Ovary (tissue), 10 donors: ENCODE measurements at places on chromosomes 3 and 15. TPM values are rescaled to one million over a fixed set of nuclear protein-coding genes. Genes with fewer than 3 reads are reported as not detected.

Gene RARB
- total RNA-seq = 8.9 TPM

Gene SLC9C1
- total RNA-seq = 0.15 TPM

Gene ATP13A5
- total RNA-seq = not detected

Gene SLC28A1
- 0.48 TPM for total RNA-seq

Gene AADACL2
- total RNA-seq = not detected

Gene TRIM42
- total RNA-seq = not detected

Gene TMCO5A
- not detected for total RNA-seq

Gene CHST13
- 0.31 TPM for total RNA-seq

Gene ECE2
- not detected for total RNA-seq

Gene TEX55
- not detected for total RNA-seq

Gene RASGRF1
- total RNA-seq = 0.23 TPM

Gene MCF2L2
- total RNA-seq = 1.1 TPM

Gene C3orf70
- 3.8 TPM for total RNA-seq

Gene TMIE
- 1.5 TPM for total RNA-seq

Gene SHC4
- total RNA-seq = 0.24 TPM

- no peaks in the 10 kb centered on the region for H3K27me3 ChIP-seq
- H3K27ac ChIP-seq = no peak overlapping the region
- H3K4me1 ChIP-seq = no peaks in the 10 kb centered on the region
- no peak overlapping the region for H3K4me3 ChIP-seq
Measured at GRCh38 chr15:39030291-39031070, 465.9 kb upstream of the RASGRP1 start.

DNA sequence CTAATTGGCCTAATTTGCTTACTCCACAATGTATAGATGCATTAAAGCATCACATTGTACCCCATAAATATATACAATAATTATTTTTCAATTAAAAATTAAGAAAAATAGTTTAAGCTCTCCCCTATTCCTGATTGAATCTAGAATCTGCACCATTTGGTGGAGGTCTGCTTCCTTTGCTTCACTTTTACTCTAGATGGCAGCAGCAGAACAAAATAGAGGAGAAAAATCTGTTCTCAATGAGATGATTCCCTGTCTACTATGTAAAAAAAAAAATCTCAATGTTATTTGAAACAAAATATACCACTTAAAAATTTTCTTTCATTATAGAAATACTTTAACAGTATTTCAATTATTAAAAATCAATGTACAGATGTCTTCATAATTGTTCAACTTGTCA, 109.6 kb upstream of the FXR1 start:
- H3K4me1 ChIP-seq = no peaks in the 10 kb centered on the region
- no peak overlapping the region for H3K27ac ChIP-seq
- no peak for DNase-seq
- no peak overlapping the region for H3K4me3 ChIP-seq

- no peaks in the 10 kb centered on the region for H3K27me3 ChIP-seq
- no peak for DNase-seq
- no peaks in the 10 kb centered on the region for H3K36me3 ChIP-seq
- H3K27ac ChIP-seq = no peak overlapping the region
Measured at GRCh38 chr15:63832620-63833019, 1.1 kb downstream of the HERC1 start.

GRCh38 chr3:16697443-16698147, 92.4 kb upstream of the DAZL start:
- no peaks in the 10 kb centered on the region for H3K4me1 ChIP-seq
- no peak overlapping the region for H3K4me3 ChIP-seq
- no peaks in the 10 kb centered on the region for H3K36me3 ChIP-seq
- H3K27ac ChIP-seq = no peak overlapping the region

GRCh38 chr15:99708563-99708962, 24.7 kb downstream of the LYSMD4 start:
- no peak overlapping the region for H3K27ac ChIP-seq
- peak; percentile 73 for DNase-seq
- H3K36me3 ChIP-seq = no peaks in the 10 kb centered on the region
- H3K4me3 ChIP-seq = no peak overlapping the region
- no peaks in the 10 kb centered on the region for H3K27me3 ChIP-seq

GRCh38 chr15:80607287-80607980, 87.7 kb upstream of the ABHD17C start:
- H3K4me1 ChIP-seq = peaks cover 4% of the 10 kb centered on the region
- H3K27ac ChIP-seq = no peak overlapping the region
- H3K36me3 ChIP-seq = no peaks in the 10 kb centered on the region
- H3K4me3 ChIP-seq = no peak overlapping the region
- no peak for DNase-seq

DNA sequence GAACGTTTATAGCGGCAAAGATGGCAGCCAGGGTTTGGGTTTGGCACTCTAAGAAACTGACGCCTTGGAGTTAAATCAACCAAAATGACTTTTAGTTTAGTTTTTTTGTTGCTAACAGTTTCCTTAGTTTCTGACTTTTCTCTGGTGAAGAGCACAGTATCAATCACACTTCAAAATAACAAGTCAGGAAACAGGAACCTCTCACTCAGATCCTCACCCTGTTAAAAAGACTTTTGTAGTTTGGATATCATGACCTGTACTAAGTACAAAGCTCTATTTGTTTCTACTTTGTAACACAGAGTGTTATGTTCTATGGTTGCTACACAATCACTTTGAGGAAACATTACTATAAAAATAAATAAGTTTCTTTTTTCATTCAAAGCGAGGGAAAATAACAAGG, 51.1 kb downstream of the ATP10A start:
- no peak overlapping the region for H3K4me3 ChIP-seq
- peaks cover 2% of the 10 kb centered on the region for H3K4me1 ChIP-seq
- no peaks in the 10 kb centered on the region for H3K36me3 ChIP-seq

DNA sequence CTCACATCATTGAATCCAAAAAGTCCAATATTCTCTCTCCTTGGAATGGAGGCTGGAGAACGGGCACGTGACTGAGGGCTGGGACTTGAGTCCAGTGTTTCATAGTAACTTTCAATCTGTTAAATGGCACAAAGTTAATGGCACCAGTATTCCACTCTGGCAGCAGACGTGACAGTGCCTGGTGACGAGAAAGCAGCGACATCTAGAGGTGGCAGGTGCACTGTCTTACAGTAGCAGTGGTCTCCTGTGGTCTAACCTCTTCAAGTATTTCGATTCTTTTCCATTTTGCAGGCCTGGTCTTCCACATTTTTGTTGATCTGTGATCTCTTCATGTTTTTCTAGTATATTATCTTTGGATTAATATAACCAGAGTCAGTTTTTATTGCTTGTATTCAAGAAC, 107.1 kb downstream of the OXSM start:
- no peaks in the 10 kb centered on the region for H3K36me3 ChIP-seq
- DNase-seq = no peak
- H3K27me3 ChIP-seq = no peaks in the 10 kb centered on the region

GRCh38 chr3:144055604-144056003, 84.0 kb downstream of the DIPK2A start:
- no peak for DNase-seq
- H3K4me3 ChIP-seq = no peak overlapping the region
- H3K36me3 ChIP-seq = no peaks in the 10 kb centered on the region
- H3K4me1 ChIP-seq = no peaks in the 10 kb centered on the region

DNA sequence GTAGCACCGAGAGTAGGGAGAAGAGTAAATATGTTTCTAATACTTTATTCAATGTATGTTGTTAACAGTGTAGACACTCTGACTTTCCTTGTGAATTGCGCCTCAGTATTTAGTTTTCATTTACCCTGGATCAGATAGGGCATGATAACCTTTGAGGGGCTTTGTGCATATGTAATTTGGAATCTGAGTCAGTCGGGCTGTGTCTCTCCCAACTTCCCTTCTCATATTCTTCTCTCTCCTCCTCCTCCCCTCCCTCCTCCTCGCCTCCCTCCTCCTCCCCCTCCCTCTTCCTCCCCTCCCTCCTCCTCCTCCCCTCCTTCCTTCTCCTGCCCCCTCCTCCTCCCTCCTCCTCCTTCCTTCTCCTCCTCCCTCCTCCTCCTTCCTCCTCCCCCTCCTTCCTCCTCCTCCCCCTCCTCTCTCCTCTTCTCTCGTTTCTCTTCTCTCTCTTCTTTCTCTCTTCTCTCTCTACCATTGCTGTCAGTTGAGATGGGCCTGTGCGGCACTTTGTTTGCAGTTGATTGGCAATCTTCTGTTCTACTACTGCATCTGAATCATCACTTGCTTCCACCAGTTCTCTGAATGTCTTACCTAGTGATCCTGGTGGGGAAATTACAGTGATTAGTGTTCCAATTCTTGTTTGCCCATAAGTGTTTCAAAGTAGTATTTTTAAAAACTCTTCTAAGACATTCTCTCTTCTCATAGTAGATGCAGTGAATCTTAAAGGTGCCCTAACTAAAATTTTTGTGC, 162.3 kb downstream of the PGPEP1L start:
- H3K36me3 ChIP-seq = no peaks in the 10 kb centered on the region
- H3K4me1 ChIP-seq = peaks cover 24% of the 10 kb centered on the region
- H3K27me3 ChIP-seq = no peaks in the 10 kb centered on the region
- no peak overlapping the region for H3K4me3 ChIP-seq
- no peak for DNase-seq
- no peak overlapping the region for H3K27ac ChIP-seq

GRCh38 chr3:4988983-4989834, 10.0 kb downstream of the BHLHE40 start:
- DNase-seq = no peak
- H3K36me3 ChIP-seq = no peaks in the 10 kb centered on the region
- no peak overlapping the region for H3K27ac ChIP-seq
- H3K27me3 ChIP-seq = no peaks in the 10 kb centered on the region

DNA sequence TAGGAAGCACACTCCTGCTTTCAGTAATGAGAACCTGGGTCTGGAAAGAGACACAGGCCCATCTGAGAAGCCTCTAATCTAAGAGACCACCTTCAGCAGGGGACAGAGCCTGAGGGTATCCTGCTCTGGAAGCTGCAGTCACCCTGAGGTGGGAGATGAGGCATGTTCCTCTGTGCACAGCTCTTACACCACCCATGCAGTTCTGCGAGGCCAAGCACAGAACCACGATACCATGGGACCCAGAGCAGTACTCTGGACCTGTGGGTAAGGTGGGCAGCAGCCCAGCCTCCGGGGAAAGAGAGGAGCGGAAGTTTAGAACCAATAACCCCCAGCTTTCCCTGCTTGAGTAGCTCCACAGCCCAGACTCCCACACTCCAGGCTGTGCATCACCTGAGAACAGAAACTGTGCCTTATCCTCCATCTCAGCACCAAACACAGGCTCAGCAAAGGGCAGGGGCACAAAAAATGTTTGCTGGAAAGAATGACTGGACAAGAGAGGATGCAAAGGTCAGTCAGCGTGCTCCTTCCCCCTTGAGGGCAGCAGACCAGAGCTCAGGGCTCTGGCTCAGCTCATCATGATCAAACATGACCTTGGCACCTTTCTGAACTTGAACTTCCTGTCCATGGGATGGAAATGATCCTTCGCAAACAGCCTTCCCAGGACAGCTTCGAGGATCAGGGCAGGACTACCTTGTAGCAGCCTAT, 43.1 kb downstream of the RBPMS2 start:
- no peak for DNase-seq
- H3K27ac ChIP-seq = no peak overlapping the region
- H3K27me3 ChIP-seq = no peaks in the 10 kb centered on the region
- H3K4me1 ChIP-seq = no peaks in the 10 kb centered on the region

GRCh38 chr15:57134071-57134605, 215.7 kb downstream of the TCF12 start:
- H3K4me3 ChIP-seq = no peak overlapping the region
- H3K27me3 ChIP-seq = no peaks in the 10 kb centered on the region
- no peak for DNase-seq
- no peaks in the 10 kb centered on the region for H3K36me3 ChIP-seq
- H3K27ac ChIP-seq = no peak overlapping the region

GRCh38 chr3:72288955-72289691, 504.2 kb upstream of the PROK2 start:
- no peak overlapping the region for H3K27ac ChIP-seq
- H3K4me1 ChIP-seq = peaks cover 5% of the 10 kb centered on the region
- H3K27me3 ChIP-seq = no peaks in the 10 kb centered on the region
- H3K36me3 ChIP-seq = no peaks in the 10 kb centered on the region
- DNase-seq = no peak
- no peak overlapping the region for H3K4me3 ChIP-seq

GRCh38 chr3:160376681-160377080, 22.3 kb downstream of the IFT80 start:
- H3K4me1 ChIP-seq = no peaks in the 10 kb centered on the region
- peaks cover under 1% of the 10 kb centered on the region for H3K27me3 ChIP-seq
- H3K27ac ChIP-seq = no peak overlapping the region
- no peak for DNase-seq

GRCh38 chr3:39232859-39233258, 40.5 kb upstream of the XIRP1 start:
- H3K36me3 ChIP-seq = no peaks in the 10 kb centered on the region
- H3K27ac ChIP-seq = no peak overlapping the region
- H3K4me3 ChIP-seq = no peak overlapping the region
- DNase-seq = no peak
- no peaks in the 10 kb centered on the region for H3K4me1 ChIP-seq

DNA sequence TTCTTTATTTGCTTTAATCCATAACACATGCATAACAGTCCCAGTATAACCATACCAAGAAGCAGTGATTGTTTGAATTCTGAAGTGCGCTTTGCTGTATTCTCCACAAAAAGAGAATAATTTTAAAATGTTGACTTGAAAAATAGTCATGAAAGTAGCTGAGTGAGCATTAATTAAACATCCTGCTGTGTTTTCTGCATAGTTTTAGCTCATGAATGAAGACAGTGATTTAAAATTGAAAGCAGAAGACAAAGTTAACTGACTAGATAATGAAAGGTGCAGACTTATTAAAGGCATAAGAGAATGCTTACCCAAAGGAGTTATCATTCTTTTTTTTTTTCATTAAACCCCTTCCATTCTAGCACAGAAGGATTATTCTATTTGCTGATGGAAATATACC, 143.5 kb downstream of the GABRG3 start:
- H3K27me3 ChIP-seq = no peaks in the 10 kb centered on the region
- no peak overlapping the region for H3K27ac ChIP-seq
- no peaks in the 10 kb centered on the region for H3K36me3 ChIP-seq

- H3K4me3 ChIP-seq = no peak overlapping the region
- H3K36me3 ChIP-seq = no peaks in the 10 kb centered on the region
- no peaks in the 10 kb centered on the region for H3K27me3 ChIP-seq
- H3K4me1 ChIP-seq = no peaks in the 10 kb centered on the region
Measured at GRCh38 chr15:82831894-82832600, 22.6 kb downstream of the WHAMM start.

DNA sequence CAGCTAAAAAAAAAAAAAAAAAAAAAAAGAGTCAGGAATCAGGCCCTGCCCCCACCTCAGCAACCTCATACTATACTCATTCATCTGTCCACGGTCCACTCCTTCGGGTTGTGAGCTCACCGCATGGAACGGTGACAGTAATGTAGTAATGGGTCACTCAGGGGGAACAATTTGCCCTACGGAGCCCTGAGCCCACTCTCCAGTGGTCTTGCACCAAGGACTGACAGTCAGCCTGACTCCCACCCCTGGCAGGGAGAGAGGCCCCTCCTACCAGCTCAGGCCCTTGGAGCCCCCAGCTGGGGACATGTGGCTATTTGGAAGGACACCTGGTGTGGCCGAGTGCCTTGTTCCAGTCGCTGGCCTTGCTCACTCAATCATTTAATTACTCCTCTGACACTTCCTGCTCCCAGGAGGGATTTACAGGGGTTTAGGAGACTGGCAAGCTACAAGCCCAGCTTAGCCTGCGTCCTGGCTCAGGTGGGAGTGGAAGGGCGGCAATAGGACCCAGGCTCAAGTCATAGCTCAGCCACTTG, 19.9 kb upstream of the CACNA2D2 start:
- no peaks in the 10 kb centered on the region for H3K36me3 ChIP-seq
- DNase-seq = no peak

GRCh38 chr3:42729404-42730145, 27.0 kb upstream of the HHATL start:
- no peak for DNase-seq
- H3K4me3 ChIP-seq = no peak overlapping the region
- H3K36me3 ChIP-seq = no peaks in the 10 kb centered on the region
- no peaks in the 10 kb centered on the region for H3K27me3 ChIP-seq
- H3K4me1 ChIP-seq = peaks cover 4% of the 10 kb centered on the region

GRCh38 chr3:45644791-45645201, 44.4 kb upstream of the SACM1L start:
- no peak for DNase-seq
- no peak overlapping the region for H3K27ac ChIP-seq
- no peaks in the 10 kb centered on the region for H3K27me3 ChIP-seq
- no peaks in the 10 kb centered on the region for H3K36me3 ChIP-seq
